EH (cell line): ENCODE measurements at places on chromosomes 4 and X.

GRCh38 chr4:74631338-74631737 lies 163.0 kb downstream of the BTC start:
- DNase-seq: no peak

DNA sequence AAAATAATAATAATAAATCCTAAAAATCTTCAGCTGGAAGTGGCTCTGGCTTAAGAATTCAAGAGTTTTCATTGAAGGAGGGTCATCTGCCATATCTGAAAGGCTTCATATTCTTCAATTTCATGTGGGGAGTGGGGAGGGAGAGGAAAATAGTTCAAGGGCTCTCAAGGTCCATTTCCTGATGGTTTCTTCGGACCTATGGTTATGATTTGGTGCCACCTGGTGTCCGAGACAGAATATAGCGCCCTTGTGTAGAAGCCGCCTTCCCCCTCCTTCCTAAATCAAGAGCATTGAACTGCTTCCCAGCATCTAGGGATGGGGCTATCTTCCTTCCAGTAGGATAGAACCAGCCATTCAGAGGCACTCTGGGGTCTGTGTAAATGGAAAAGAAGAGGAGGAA lies 34.3 kb downstream of the NLGN3 start:
- peak; percentile 67 for DNase-seq

- DNase-seq: no peak
Measured at GRCh38 chr4:72073816-72074215, 42.0 kb downstream of the NPFFR2 start.

DNA sequence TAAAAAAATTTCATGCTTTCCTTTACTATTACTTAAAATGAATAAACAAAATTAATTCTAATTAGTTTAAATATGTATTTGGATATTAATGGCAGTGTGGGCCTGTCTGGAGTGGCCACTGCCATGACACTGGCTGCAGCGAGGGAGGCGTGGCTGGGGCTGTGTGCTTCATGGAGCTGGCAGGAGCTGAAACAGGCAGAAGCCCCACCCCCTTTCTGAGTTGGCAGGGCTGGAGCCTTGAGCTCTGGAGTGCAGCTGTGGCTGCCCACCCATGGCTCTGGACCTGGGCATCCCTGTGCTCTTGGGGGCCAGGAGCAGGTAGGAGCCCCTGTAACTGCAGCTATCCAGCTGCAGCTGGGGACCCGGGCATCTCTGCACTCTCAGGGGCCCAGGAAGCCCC lies 8.2 kb upstream of the HSD17B11 start:
- DNase-seq: no peak

- DNase-seq: no peak
Measured at GRCh38 chr4:120659616-120660170, 262.8 kb downstream of the PRDM5 start.

DNA sequence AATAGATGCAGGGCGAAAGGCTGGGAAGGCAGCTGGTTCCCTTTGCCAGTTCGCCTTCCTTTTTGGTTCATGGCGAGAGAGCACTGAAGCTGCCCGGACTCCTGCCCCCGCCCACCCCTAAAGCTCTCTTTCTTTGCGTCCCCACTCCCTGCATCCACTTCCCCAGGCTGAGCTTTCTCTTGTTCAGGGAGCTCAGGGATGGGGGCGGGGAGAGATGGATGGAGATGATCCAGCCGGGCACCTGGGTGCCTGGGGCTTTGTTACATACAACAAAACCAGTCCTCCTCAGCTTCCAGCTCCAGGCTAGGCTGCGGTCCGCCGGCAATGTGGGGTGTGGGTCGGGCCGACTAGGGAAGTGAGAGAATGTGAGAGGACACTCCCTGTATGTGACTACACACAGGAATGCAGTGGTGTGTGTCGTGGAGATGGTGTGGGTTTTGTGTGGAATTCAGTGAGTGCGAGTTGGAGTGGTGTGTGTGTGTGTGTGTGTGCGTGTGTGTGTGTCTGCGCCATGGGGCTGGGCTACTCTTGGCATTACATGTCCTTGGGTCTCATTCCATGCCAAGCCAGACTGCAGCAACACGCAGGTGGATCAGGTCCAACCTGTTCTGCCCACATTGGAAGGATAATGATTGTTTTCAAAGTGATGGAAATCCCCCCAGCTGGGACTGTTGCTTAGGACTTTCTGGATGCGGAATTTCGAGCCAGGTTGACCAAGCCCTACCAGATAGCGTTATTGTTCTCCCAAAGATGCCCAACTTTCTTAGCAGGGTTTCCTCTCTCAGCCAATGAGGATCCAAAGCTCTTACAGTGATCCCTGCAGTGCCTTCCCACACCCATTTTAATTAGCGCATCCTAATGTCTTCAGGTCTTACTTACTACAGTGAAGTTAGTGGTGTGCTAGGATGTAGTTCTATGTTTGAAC lies 149.4 kb upstream of the CHRDL1 start:
- no peak for DNase-seq

- DNase-seq: no peak
Measured at GRCh38 chrX:149129767-149130166, 375.3 kb downstream of the IDS start.

- DNase-seq: peak; percentile 17
Measured at GRCh38 chrX:143781103-143781502, 60.6 kb upstream of the SPANXN2 start.

DNA sequence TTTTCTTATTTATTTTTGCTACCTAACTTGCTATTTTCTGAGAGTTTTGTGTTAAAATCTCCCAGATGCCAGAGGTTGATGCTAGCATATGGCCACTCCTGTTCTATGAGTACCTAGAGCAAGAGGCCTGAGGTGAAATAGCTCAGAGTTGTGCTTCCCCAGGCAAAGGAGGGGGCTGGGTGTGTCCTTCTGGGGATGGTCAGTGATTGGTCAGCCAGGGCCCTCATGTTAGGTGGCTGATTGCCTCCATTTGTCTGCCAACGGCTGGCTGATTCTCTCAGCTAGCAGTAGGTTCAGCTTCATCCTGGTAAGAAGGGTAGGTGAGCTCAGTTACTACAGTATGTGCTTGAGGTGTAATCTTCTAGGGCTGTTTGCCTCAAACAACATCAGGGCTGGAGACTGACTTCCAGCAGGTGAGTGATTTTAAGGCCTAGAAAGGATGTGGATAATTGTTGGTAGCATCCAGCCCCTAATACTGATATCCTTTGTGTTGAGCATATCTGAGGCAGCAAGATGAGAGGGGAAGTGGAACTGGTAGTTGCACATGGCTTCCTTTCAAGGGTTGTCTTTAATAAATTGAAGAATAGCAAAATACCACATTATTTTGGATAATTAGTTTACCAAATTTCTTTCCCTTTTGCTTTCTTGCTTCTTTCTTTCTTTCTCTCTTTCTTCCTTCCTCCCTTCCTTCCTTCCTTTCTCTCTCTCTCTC lies 62.5 kb upstream of the RHOH start:
- no peak for DNase-seq

DNA sequence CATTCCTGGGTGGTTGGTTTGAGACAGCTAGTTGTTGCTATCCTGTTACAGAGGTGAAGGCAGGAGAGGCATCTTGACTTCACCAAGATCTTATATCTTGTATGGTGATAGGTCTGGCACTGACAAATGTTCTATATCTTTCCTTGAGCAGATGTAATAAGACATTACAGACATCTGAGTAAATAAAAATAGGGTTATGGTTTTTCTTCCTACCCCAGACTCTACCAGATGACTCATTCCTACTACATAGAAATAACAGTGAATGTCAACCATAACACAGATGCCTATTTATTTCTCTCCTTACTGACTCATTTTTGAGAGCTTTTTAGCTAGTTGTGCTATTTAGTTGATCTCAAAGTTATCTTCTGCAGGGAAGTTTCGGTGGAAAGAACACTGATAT lies 21.9 kb downstream of the HNRNPH2 start:
- DNase-seq: peak; percentile 75

DNA sequence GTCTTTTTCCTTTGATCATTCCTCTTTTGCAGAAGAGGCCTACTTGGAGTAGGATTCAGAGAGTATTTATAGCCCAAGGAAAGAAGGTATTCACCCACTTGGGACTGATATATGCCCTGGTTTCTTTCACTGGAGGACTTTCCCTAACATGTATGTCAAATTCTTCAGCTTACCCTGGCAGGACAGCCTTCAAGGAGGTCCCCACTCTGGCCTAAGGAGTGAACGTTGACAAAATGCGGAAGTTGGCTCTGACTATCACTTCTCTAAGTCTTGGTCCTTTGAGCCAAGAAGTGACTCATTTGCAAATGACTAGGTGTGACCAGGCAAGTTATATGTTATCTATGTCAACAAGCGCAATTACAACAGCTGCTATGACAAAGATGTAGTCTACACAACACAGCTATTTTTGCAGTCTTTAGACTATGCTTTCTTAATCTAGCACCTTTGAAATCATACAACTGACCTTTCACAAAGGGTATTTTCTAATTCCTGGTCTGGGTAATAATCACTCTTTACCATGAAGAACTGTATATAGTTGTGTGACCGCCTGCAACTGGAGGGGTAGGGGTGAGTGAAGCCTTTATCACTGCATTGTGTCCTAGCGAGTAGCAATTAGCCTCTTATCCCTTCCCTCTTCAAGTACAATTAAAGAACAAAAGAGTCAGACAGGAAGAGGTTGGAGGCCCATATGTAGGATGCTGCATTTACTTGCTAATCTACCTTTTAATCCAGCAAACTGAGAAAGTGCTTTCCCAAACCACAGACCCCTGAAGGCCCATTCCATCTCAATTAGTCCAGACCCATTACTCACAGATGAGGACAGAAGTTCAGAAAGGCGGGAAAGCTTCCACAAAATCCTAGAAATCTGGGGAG lies 50.1 kb downstream of the RASGEF1B start:
- DNase-seq: no peak

DNA sequence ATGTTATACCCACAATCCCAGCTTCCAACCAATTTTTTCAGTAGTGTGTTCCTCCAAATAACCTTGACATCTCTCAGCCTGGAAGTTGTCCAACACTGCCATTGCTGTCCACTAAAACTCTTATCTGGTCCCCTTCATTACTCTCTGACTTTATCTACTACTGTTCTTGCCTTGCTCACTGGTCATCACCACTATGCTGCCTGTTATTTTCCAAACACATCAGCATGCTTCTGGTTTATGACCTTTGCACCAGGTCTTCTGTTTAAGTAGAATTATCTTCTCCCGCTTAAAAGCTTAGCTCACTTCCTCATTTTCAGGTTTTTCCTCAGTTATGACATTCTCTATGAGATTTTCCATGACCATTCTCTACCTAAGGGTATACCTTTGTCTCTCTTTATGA lies 5.5 kb downstream of the ELMOD2 start:
- no peak for DNase-seq

- DNase-seq: peak; percentile 29
Measured at GRCh38 chr4:184536065-184536880, 61.9 kb upstream of the IRF2 start.

- DNase-seq: peak; percentile 95
Measured at GRCh38 chrX:9530848-9531274, 66.0 kb downstream of the TBL1X start.

- peak; percentile 83 for DNase-seq
Measured at GRCh38 chr4:85826060-85826678, 351.2 kb downstream of the ARHGAP24 start.

DNA sequence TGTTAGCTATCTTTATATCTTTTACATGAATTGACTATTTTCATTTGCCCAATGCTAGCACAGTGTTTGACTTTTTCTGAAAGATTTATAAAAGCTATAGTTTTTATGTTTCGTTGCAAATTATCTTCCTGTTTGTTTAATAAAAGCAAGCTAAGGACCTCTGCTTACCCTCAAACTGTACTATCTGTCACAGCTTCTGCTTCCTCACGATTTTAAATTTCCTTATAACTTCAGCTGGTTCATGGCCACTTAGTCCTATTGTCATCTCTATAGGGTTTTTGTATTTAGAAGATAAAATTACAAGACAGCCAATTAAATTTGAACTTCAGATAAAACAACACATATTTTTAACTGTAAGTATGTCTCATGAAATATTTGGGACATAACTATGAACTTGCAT lies 494.0 kb downstream of the PDGFC start:
- no peak for DNase-seq

GRCh38 chrX:132373610-132374009 lies 115.2 kb downstream of the MBNL3 start:
- DNase-seq: no peak

GRCh38 chrX:642436-643240 lies 12.0 kb downstream of the SHOX start:
- DNase-seq: peak; percentile 20

GRCh38 chr4:54403700-54404453 lies 174.8 kb downstream of the PDGFRA start:
- DNase-seq: no peak

DNA sequence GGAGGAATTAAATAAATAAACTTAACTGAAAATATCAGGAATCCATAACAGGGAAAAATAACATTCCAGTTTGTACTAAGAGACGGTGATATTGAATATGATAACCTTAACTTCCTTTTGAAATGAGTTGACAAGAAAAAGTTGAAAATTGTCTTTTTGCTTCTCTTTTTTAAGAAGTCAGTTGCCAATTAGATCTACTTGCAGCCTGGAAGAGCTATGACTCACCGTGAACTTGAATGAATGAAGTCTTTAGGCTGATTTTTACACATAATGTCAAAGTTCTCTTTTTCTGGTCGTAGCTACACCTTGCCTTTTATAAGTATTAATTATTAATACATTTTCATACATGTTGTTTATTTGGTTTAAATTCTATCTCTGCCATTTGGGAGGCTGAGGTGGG lies 94.4 kb upstream of the HPGD start:
- DNase-seq: no peak

DNA sequence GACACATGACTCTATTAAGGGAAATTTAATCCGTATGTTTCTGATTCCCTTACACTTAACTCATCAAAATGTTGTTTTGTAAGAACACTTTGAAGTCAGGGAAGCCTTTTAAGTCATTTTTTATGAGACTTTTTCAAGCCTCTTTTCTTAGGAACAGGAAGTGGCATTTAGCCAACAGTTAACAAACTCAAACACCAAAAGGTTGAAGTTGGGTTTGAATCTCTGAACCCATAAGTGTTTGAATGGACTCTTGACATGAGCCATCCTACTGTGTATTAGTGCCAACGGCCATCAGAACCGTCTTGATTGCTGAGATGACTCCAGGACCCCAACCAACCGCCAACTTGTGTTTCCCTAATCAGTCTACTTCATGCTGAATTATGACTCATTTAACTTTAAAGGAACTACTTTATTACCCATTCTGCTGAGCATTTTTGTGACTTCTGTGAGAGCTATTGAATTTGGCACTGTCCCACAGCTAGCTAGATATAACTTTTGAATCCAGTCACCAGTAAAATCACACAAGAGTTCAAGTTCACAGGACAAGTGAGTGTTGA lies 209.1 kb upstream of the FAT1 start:
- DNase-seq: peak; percentile 96

GRCh38 chr4:144633215-144633614 lies 12.7 kb upstream of the HHIP start:
- no peak for DNase-seq

DNA sequence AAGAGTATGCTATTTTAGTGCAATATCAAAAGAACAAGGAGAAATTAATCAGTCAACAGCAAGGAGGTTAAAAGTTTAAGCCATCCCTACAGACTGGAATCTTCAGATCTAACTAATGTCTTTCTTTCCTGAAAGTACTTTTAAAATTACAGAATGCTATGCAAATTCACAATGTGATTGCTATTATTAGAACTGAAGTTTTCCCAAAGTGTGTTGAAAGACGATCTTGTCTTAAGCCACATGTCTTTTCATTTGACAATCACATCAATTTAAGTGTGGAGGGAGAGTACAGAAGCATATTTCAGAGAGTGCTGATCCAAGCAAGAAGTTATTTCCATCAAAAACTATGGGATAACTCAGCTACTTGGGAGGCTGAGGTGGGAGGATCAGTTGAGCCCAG lies 64.7 kb upstream of the TNIP3 start:
- no peak for DNase-seq
